ENCODE measurements at places on chromosomes 3 and 15.

GRCh38 chr3:9229879-9230278 lies 19.6 kb downstream of the SRGAP3 start:
- DNase-seq, result no peak

DNA sequence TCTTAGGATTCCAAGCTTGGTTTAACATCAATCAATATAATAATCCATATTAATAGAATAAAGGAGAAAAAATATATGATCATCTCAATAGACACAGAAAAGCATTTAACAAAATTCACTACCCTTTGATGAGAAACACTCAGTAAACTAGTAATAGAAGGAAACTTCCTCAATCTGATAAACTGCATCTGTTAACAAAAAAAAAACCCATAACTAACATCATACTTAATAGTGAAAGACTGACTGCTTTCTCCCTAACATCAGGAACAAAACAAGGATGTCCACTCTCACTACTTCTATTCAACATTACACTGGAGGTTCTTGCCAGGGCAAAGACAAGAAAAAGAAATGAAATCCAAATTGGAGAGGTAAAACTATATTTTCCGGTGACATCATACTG lies 30.5 kb downstream of the LRRK1 start:
- DNase-seq, result no peak

DNA sequence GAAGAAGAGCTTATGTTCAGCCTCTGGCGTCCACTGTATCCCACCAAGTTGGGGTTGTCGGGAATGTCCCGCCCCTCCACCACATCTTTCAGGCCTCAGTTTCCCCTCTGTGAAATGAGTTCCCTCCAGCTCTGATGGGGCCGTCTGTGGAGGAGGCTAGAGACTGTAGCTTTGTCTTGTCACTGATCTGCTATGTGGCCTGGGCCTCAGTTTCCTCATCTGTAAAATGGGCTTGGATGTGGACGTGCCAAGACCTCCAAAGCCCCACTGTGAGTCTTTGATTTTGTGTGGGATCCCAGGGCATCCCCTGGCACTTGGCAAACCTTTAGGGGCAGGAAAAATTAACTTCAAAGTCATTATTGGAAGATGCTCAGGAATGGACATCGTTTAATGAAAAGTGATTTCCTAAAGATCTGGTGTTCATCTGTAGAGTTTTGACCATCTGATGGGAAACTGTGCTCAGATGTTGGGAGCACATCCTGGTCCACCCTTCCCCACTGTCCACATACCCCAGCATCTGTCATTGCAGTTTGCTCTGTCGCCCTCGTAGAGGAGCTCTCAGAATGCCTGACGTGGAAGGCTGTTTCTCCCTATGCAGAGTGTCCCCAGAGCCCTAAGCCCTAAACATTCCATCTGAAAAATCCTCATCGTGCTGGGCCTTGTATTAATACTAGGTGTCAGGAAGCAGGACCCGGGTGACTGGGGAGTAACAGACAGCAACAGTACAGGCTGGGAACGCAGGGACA lies 28.5 kb downstream of the SLC6A6 start:
- no peak for DNase-seq

GRCh38 chr3:110750201-110750600 lies 321.4 kb upstream of the NECTIN3 start:
- no peak for DNase-seq

Measured in ureter (tissue), 1 donor.